Endothelial cell of umbilical vein (primary cell): ENCODE measurements at places on chromosomes 5 and 9. TPM values are rescaled to one million over a fixed set of nuclear protein-coding genes. Genes with fewer than 3 reads are reported as not detected.
A peak's percentile ranks its signal among the peaks of the same experiment; 100 is the strongest.

- H3K36me3 ChIP-seq = no peaks in the 10 kb centered on the region
- no peaks in the 10 kb centered on the region for H3K27me3 ChIP-seq
- no peak overlapping the region for H3K4me3 ChIP-seq
Observed at GRCh38 chr9:2691212-2691611, 26.1 kb upstream of the KCNV2 start.

DNA sequence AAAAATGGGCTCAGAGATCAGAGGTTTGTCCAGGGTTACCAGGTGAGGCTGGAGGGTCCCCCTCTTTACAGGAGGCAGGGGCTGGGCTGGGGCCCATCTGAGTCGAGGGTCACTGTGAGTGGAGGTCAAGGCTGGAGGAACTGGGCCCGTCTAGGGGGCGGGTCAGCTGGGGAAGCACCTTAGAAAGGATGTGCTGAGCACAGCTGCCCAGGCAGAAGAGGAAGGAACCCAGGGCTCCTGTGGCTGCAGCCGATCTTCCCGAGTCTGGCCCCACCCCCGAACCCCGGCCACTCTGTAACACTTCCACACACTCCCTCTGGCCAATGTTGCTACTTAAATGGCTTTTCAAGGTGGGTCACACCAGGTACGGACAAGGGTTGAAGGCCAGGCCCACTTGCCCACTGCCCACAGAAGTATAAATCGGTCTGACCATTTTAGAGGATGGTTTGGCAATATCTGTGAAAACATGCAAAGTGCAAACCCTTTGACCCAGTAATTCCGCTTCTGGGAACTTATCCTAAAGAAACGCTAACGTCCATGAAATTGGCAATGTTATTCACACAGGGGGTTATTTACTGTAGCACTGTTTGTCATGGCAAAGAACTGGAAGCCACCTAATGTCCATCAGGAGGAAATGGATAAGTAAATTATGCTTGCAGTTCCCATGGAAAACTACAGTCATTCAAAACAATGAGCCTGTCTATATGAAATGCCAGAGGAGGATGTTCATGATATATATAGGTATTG lies 30.5 kb upstream of the EEIG1 start:
- peak; percentile 87 for DNase-seq
- peaks cover 30% of the 10 kb centered on the region for H3K4me1 ChIP-seq
- H3K36me3 ChIP-seq = no peaks in the 10 kb centered on the region
- H3K27ac ChIP-seq = peak overlapping the region; percentile 61

The SLC4A9 gene
- total RNA-seq = not detected in 2 replicates

- H3K27ac ChIP-seq = no peak overlapping the region
- peaks cover 14% of the 10 kb centered on the region for H3K4me1 ChIP-seq
- no peaks in the 10 kb centered on the region for H3K27me3 ChIP-seq
- no peak overlapping the region for H3K4me3 ChIP-seq
- DNase-seq = no peak
Observed at GRCh38 chr9:120534266-120534665, 45.7 kb downstream of the CDK5RAP2 start.
